ENCODE measurements at places on chromosomes 4 and X. TPM values are rescaled to one million over a fixed set of nuclear protein-coding genes. Genes with fewer than 3 reads are reported as not detected.

The SHROOM2 gene
- total RNA-seq = 1.2 TPM

GRCh38 chr4:47612116-47613023 lies 127.3 kb downstream of the ATP10D start:
- DNase-seq = no peak

DNA sequence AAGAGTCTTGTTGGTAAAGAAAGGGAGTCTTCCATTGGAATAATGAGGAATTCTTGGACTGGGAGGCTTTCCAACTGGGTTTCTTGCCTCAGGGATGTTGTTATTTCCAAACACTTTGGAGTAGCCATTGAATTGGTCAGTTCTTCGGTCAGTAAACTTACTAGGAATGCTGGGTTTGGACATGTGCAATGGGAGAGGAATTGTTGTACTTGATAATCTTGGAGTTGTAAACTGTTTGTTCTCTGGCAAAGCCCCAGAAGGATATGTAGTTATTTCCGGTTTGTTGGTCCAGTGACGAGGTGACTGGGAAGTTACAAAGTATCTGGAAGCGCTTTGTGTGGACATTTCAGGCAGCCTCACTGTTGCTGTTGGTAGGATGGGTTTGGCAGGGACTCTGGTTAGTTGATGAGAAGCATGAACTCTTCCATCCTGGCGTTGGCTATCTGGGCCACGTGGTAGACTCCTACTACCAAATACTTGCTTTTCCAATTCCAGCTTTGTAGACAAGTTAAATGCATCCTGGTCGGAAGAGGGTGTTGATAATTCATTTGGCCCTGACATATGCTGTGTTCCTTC lies 25.9 kb downstream of the MXRA5 start:
- DNase-seq = no peak

GRCh38 chr4:122688529-122689140 lies 43.9 kb upstream of the BBS12 start:
- DNase-seq = no peak

DNA sequence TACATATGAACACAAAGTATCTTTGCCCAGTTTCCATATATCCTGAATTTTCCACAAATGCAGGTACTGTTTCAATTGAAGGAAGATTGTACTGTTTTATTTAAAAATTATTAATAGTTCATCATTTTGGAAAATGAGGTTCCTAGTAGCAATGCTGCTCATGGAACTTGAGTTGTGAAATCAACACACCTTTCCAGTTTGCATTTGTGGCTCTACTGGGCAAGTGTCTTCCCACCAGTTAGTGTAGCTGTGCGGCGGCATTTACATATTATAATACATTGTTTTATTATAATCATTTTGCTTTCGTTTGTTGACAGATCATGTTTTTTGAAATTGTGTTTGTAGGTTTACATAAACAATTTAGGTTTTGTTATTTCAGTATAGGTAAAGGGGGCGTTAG lies 2.0 kb upstream of the DDX3X start:
- DNase-seq = no peak

The VCX3B gene
- not detected for total RNA-seq

The FAM3A gene
- total RNA-seq = 45.3 TPM

DNA sequence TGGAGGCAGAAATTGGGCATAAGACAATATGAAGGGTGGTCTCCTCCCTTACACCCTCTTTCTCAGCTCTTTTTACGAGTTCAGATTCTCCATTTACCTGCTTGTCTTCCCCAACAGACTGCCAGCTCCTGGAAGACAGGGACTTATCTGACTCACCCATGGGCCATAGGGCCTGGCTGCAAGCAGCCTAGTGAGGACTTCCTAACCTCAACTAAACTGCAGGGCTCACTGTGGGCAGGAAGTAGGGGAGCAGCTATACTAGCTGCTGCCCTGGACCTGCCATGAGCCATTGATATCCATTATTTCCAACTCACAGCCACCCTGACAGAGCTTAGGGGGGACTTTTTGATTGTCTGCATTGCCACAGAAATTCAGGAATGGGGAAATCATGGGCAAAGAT lies 11.5 kb upstream of the ZNF718 start:
- no peak for DNase-seq
